Muscle of back (tissue), 13 donors: ENCODE measurements at places on chromosomes 3 and 15.

DNA sequence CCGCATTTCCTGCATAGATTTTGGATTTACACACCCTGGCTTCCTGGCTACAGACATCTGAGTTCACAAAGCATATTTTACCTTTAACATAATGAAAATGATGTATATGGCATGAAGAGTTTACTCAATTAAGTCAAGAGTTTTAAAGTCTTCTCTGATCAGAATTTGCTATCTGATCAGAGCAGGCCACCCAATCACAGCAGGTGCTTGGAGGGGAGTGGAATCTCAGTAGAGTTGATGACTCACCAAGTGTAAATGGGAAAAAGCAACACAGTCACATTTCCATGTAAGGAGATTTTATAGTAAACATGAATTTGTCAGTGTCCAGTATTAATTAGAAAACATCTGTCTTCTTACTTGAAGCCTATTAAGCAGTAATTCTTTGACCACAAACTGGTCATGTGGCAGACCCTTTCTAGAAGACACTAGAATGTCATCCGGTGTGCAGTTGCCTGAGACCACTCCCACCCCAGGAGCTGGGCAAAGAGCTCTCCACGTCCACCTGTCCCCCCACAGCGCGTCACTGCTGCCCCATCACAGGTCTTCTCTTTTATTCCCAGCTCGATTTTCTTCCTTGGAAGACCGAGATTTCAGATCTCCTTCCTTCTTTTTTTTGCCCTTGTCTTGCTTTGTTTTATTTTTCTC, 10.8 kb downstream of the MESD start:
- no peak for DNase-seq

GRCh38 chr15:46409841-46410301, 775.0 kb downstream of the SQOR start:
- DNase-seq, result no peak

DNA sequence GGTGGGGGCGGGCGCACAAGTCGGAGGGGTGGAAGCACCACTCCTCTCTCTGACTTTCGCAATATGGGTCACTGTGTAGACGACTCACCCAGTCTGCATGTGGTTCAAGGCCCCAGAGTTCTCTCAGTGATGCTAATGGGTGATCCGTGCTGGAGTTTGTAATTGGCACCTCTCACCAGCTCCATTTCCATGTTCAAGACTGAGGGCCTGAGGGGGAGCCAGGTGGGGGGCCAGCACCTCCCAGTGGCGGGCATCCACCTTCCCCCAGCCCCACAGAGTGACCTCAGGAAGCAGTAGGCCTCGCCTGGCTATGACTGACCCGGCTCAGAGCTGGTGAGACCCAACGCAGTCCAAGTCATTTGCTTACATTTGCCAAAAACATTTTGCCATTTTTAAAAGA, 230.0 kb upstream of the ST8SIA2 start:
- no peak for DNase-seq

DNA sequence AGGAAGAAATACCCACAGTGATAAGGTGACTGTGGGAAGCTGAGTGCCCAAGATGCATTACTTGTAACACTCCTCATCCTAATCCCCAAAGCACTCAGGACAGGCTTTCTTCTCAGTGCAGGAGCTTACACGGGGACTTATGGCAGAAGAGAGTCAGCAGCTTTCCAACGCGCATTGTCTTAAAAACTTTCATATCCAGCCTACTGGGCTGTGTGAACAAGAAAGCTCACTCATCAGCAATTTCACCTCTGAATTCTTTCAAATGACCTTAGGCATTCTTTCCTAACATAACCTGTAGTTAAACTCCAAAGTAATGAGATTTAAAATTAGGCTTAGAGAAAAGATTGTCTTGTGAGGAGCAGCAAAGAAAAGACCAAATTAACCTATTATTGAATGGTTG, 132.3 kb downstream of the KCNAB1 start:
- DNase-seq, result no peak
